IMR-90 (cell line): ENCODE measurements at places on chromosomes 11 and 22. TPM values are rescaled to one million over a fixed set of nuclear protein-coding genes. Genes with fewer than 3 reads are reported as not detected.

- DNase-seq = no peak
Measured at GRCh38 chr11:46499821-46500220, 94.0 kb downstream of the AMBRA1 start.

GRCh38 chr11:117697319-117697718, 99.7 kb downstream of the DSCAML1 start:
- DNase-seq = no peak

GRCh38 chr22:22480940-22481339, 27.6 kb downstream of the ZNF280B start:
- DNase-seq = no peak

GRCh38 chr11:28245131-28245530, 136.9 kb downstream of the METTL15 start:
- peak; percentile 16 for DNase-seq

GRCh38 chr11:128630367-128631230, 43.2 kb upstream of the ETS1 start:
- DNase-seq = peak; percentile 86

GRCh38 chr11:115981104-115981481, 476.9 kb upstream of the CADM1 start:
- DNase-seq = no peak

DNA sequence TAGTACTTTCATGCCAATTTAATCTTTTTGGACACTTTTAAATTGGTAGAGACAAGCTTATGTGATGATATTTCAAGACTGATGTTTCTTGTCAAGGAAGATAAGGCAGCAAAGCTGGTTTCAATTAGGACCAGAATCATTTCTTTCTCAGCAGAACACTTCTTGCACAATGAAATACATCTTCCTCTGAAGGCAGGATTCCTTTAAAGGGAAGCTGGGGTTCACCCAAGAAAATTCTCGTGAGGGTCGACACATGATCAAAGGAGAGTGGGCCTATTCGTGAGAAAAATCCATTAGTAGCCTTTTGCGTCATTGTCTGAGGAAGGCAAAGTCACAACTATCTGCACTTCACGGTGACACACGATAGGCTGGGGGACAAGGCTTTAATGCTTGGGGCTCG, 17.6 kb downstream of the TTC12 start:
- DNase-seq = no peak

DNA sequence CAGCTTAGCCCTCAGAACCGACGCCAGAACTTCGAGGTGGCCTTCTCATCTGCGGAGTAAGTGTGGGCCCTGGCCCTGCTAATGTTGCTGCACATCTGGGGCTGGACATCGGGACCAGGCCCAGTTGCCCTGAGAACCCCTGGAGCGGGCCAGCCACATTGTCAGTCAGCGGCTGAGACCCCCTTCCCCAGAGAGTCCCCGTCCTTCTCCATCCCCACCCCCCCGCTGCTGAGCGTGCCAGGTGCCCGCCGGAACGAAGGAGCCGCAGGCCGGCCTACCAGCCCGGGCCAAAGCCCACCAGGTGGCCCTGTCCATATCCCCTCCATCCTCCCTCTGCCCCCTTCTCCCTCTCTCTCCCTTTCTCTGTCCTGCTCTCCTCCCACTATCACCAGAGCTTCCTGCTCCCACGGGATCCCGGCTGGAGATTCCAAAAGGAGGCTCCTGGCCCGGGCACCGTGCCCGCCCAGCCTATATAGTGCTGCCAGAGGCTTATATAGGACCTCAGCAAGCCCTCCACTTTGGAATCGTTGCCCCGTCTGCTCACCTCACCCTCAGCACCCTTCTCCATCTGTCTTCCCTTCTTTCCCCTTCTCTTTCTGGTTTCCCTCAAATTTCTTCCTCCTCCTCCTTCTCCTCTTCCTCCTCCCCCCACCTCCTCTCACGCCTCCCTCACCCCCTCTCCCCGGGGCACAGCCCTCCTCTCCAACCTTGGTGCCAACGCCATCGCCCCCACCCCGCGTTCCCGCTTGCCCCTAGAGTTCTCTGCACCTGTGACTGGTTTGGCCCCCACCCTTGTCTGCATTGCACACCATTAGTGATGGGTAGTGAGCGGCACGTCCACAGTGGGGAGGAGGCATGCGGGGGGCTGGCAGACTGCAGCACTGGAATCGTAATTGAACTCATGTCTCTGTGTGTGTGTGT, 7.3 kb downstream of the SELENOM start:
- no peak for DNase-seq

DNA sequence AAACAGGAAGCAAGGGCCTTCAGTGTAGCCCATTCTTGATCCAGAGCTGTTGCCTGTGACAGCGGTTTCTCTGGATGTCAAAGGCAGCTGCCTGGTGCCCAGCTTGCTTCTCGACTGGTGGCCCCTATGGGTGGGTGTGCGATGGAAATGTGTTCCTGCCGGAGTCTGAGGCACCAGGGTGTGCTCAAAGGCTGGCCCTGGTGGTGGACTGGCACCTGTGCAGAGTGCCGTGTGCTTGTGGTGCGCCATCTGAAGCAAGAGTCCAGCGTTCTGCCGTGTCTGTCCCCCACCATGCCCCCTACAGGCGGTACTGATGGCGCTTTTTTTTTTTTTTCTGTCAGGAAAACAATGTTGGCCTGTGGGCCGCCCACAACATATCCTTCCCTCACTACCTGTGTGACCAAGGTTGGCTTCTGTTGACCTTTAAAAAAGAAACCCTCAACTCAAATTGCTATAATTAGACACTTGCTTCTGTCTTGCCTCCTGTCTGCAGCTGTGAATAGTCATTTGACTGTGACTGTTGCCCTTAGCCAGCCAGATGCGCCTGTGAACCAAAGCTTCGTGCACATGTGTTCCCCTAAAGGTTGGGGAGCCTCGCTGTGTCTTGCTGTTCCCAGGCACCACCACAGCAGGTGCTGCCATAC, 4.7 kb upstream of the RANBP1 start:
- DNase-seq = peak; percentile 5

DNA sequence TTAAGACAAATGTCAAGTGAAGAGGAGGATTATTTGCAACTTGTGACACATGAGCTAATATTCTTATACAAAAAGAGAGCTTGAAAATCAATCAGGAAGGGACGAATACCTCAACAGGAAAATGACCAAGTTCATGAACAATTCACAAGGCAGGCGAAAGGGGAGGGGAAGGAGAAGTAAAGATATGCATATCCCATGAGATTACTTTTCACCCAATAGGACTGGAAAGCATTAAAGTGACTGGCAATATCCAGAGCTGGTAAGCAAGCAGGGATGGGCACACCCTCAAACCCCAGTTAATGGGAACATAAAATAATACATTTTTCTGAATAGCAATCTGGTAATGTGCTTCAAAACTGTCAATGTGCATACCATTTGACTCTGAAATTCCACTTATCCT, 129.5 kb downstream of the SLC1A2 start:
- DNase-seq = peak; percentile 60

- no peak for DNase-seq
Measured at GRCh38 chr11:123822032-123822431, 15.9 kb upstream of the OR6M1 start.

DNA sequence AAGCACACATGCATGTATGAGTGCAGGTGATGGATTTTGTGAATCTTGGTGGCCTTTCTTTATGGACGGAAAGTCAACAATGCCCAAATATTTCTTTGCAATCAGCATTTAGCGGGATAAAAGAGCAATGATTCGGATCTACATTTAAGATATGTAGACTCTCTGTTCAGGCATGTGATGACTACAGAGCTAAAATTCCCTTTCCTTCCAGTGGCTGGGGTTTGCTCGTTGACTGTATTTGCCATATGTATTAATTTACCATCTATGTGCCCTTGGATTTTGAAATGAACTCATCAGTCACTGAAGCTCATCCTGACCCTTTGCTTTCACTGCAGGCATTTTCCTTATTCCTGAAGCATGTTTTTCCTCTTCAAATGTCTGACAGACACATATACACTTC, 13.6 kb downstream of the BLID start:
- DNase-seq = peak; percentile 54

- DNase-seq = peak; percentile 79
Measured at GRCh38 chr22:19984201-19984753, 32.3 kb downstream of the ARVCF start.

- peak; percentile 94 for DNase-seq
Measured at GRCh38 chr22:27474711-27475547, 326.6 kb downstream of the MN1 start.

DNA sequence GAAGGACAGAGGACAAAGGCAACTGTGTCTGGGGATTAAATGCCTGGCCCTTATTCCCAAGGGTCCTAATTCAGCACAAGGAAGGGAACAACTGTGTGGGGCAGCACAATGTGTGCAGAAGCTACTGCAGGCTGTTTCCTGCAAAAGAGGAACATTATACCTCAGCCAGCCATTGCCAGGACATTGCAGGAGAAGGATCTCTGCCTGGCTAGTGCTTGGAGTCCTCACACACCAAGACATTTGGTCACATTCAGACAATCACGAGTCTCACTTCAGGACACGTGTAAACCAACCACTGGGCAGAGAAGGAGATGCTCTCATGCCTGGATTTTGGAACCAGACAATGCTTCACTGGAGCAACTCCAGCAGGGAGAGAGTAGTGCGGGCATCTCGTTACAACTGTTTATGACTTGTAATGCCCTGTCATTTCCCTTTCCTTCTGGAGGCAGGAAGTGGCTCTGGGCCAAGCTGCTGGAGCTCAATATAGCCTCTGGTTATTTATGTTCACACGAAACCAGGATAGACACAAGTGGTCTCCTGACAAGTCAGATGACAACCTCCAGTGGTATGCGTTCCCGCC, 23.9 kb upstream of the ZC3H12C start:
- DNase-seq = peak; percentile 88

- DNase-seq = no peak
Measured at GRCh38 chr22:42596863-42597530, 17.7 kb downstream of the POLDIP3 start.

- DNase-seq = no peak
Measured at GRCh38 chr22:41834005-41834944, 1.4 kb downstream of the SREBF2 start.

DNA sequence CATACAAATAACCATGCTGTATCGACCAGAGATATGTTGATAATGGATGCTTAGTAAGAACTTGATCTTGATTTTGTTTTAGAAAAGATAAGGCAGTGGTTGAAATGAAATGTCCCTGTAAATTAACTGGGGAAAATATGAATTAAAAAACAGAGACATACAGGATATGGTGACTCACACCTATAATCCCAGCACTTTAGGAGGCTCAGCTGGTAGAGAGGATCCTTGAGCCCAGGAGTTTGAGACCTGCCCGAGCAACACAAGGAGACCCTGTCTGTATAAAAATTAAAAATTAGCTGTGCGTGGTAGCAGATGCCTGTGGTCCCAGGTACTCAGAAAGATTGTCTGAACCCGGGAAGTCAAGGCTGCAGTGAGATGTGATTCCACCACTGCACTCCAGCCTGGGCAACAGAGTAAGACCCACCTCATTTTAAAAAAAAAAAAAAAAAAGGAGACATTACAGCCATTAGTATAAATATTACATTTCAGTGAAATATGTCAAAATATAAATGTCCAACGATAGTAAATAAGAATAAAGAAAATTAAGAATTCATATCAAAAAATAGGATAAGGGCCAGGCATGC, 4.6 kb downstream of the PICALM start:
- DNase-seq = peak; percentile 54

DNA sequence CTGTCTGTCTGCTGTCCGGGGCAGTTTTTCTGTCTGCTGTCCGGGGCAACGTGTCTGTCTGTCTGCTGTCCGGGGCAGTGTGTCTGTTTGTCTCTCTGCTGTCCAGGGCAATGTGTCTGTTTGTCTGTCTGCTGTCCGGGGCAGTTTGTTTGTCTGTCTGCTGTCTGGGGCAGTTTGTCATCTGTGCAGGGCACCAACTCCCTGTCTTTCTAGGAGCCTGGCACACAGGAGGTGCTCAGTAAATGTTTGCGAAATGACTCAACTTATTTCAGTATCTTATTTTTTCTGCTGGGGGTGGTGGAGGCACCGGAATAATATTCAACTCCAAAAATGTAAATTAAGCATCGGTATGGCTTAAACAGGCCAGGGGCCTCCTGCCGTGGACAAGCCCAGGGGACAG, 12.0 kb upstream of the TTLL12 start:
- DNase-seq = no peak

PDGFB gene
- total RNA-seq = not detected in 2 replicates

MUC5AC gene
- not detected in 2 replicates for total RNA-seq

MYEOV gene
- 6.1 and 6.8 TPM in 2 replicates for total RNA-seq

TBX1 gene
- total RNA-seq = not detected in 2 replicates

LGR4 gene
- 6.8 and 8.1 TPM in 2 replicates for total RNA-seq

RAG2 gene
- total RNA-seq = not detected in 2 replicates

NLRP10 gene
- 25.6 and 36.7 TPM in 2 replicates for total RNA-seq

ST14 gene
- not detected in 2 replicates for total RNA-seq

TRIM49 gene
- total RNA-seq = not detected in 2 replicates

OTOG gene
- total RNA-seq = not detected in 2 replicates

SAA1 gene
- total RNA-seq = not detected in 2 replicates

TEAD1 gene
- total RNA-seq = 69.2 and 95.5 TPM in 2 replicates

PLAAT4 gene
- total RNA-seq = 0.18 TPM in 1 of 2 replicates, not detected in the other
